Activated T-helper 1 cell treated with anti-CD3 and anti-CD28 coated beads, Interleukin-12 subunit alpha, Interleukin-12 subunit beta, Interleukin-2, Interleukin-4 antibody, amounts not matched to agents 30 ng/mL and 10 ng/mL and 1 ng/mL, durations not matched to agents 14 hours and 24 hours and 36 hours (primary cell): ENCODE measurements at places on chromosomes 11 and 22. TPM values are rescaled to one million over a fixed set of nuclear protein-coding genes. Genes with fewer than 3 reads are reported as not detected.
A peak's percentile ranks its signal among the peaks of the same experiment; 100 is the strongest.

- no peak for DNase-seq
These were observed 1.2 kb upstream of the TECTA start for GRCh38 chr11:121099885-121100284.

GRAMD1B gene
- 154 and 155 TPM in 2 replicates for total RNA-seq

DEFB131B gene
- total RNA-seq, result not detected in 2 replicates

TSPO gene
- 115 and 121 TPM in 2 replicates for total RNA-seq

PRAME gene
- not detected in 2 replicates for total RNA-seq

CRYBB1 gene
- total RNA-seq, result not detected in 2 replicates

- DNase-seq, result no peak
These were observed 17.8 kb downstream of the PI4KA start for GRCh38 chr22:20840646-20841371.

XNDC1N gene
- 20.9 and 21.5 TPM in 2 replicates for total RNA-seq

ACR gene
- not detected in 2 replicates for total RNA-seq

DNA sequence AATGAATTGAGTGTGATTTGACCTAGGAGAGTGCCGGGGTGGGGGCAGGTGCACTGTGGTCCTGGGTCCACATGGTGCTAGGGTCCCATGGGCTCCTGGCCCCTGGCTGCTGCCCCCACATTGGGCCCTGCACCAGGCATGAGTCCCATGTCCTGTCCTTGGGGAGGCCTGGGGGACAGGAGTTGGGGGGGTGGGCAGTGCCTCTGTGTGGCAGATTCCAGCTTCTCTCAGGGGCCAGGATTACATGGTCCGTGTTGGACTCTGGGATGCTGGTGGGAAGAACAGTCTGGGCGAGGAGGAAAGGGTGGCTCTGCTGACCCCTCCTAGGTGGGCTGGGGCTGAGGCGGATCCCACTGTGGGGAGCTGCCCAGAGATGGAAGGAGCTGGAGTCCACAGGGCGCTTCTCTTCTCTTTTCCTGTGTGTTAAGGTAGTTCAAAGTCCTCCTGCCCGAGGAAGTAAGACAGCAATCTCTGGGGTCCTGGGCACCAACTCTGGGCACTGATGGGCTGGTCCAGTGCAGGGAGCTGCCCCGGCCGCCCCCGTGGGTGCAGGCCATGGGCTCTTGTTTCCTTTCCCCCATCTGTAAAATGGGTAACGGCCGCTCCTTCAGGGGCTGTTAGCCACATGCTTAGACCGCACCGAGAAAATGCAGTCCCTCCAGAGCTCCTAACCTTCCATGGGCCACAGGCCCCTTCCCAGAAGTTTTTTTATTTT, 19.8 kb downstream of the KCNQ1 start:
- DNase-seq, result no peak

OR52H1 gene
- total RNA-seq, result not detected in 2 replicates

DNA sequence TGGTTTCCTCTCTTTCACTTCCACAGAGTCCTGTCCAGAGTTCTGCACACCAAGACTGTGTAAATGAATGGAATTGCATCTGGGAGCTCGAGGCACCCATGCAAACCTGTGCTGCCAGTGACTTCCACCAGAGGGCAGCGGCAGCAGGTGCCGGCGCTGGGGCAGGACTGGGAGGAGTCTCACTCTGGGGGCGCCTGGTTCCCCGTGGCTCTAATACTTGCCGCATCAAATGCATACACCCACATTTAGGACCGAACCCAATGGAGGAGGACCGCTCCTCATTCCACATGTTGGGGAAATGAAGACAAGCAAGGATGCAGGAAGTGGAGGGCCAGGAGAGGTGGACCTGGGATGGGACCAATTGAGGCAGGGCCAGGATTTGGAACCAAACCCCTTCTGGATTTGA, 1.1 kb upstream of the CD6 start:
- DNase-seq, result peak; percentile 68

- DNase-seq, result no peak
These were observed 697.6 kb downstream of the JRKL start for GRCh38 chr11:97087419-97087818.

DNA sequence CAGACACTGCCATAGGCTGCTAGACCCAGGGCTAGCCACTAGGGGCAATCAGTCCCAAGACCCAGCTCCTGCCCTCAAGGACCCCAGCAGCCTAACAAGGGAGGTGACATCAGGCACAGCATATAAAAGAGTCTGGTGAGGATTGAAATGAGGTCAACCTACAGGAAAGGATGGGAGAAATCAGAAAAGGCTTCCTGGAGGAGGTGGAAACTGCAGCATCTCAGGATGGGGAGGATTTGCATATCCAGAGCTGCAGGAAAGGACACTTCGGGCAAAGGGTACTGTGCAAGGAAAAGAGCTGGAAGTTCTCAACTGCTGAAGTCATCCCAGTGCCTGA, 2.9 kb upstream of the ARFGAP2 start:
- peak; percentile 22 for DNase-seq

C1QTNF6 gene
- 4.8 and 4.9 TPM in 2 replicates for total RNA-seq

GRCh38 chr11:62152245-62153086, 28.7 kb downstream of the INCENP start:
- DNase-seq, result no peak

MRGPRF gene
- total RNA-seq, result not detected in 2 replicates
